ENCODE measurements at places on chromosomes 11 and 22. TPM values are rescaled to one million over a fixed set of nuclear protein-coding genes. Genes with fewer than 3 reads are reported as not detected.

PHOX2A gene
- total RNA-seq, result not detected

- DNase-seq, result no peak
Observed at GRCh38 chr11:127027000-127027399, 26.4 kb upstream of the KIRREL3 start.

NPAS4 gene
- not detected for total RNA-seq

H19 gene
- 78.8 TPM for total RNA-seq

- no peak for DNase-seq
Observed at GRCh38 chr11:8732748-8733241, 50.2 kb downstream of the RPL27A start.

DNA sequence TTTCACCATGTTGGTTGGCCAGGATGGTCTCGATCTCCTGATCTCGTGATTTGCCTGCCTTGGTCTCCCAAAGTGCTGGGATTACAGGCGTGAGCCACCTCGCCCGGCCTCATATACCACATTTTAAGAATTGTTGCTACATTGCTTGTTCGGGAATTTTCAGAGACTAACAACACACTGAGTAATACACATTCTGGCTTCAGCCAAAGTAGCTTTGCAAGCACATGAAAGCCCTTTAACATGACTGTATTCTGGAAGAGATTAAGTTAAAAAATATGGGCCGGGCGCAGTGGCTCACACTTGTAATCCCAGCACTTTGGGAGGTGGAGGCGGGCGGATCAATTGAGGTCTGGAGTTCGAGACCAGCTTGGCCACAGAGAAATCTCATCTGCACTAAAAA, 15.0 kb downstream of the CRTAM start:
- DNase-seq, result no peak

DNA sequence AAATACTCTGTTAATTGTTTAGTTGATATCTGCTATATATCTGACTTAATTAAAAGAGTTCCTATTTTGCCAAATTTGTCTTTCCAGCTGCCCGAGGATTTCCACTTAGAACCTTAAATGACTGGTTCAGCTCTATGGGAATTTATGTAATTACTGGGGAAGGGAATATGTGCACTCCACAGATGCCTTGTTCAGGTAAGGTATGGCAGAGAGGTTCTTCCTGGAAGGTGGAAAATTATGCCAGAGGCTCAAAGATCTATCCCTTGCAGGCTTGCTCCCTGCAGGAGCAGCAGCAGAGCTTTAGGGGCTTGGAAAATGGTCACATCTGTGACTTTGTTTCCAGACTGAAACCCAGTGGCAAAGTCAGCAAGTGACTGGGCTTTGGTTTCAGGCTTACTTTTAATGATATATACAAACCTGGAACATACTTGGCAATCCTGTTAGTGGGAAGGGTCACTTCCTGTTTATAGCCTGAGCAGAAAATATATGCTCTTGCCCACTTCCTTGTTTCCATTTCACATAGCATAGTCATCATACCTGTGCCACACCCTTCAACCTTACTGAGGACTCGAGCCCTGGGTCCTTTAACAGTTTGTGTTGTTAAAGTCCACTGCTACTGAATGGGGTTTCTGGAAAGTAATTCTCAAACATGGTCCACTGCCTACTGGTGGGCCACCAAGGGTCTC, 23.7 kb downstream of the WBP2NL start:
- peak; percentile 10 for DNase-seq

ISX gene
- total RNA-seq, result not detected

HBB gene
- not detected for total RNA-seq

- no peak for DNase-seq
Observed at GRCh38 chr22:22576989-22577427, 17.9 kb upstream of the PRAME start.

DNA sequence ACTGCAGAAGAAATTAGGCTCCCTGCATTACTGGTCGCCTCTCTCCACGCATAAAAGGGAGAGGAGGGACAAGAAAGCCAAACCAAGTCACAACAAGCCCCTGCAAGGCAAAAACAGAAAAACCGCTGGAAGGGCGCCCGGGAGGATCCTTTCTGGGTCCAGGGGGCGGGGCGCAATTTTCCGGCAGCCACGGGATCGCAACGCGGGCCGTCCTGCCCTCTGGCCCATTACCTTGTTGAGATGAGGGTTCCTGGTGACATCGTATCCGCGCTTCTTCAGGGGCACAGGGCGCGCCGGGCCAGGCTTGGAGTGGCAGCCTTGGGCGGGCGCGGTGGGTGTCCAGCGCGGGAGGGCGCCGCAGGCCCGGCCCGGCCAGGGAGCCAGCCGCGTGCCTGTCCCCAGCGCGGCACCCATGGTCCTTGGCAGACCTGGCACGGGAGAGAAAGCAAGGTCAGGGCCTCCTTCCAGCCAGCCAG, 847 bp downstream of the ME3 start:
- DNase-seq, result no peak

DNA sequence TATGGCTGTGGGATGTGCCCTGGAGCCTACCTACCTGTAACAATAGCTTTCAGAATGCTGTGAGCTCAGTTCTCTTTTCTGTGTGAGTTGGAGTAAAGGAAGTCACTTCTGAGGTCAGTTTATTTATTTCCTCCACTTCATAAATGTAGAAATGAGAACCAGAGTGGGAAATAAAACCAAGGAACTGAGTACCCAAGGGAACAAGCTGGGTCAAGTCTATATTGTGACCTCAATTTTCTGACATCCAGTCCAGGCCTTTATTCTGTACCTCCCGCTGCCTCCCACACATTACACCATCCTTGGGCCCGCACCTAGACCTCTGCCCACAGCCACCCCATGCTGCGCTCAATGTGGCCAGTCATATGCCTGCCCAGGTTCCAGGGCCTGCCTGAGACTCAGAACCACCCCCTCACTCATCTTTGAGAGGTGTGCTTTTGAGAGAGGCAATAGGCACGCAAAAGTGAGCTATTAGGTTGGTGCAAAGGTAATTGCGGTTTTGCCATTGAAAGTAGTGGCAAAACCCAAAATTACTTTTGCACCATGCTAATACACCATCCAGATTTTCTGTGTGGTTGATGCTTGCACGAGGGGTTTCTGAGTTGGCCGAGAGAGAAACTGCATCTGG, 9.8 kb downstream of the MS4A6E start:
- DNase-seq, result no peak

Measured in kidney epithelial cell (primary cell).